M059J (cell line): ENCODE measurements at places on chromosomes 11 and 22.

- no peak for DNase-seq
These were observed 71.4 kb downstream of the GLYATL1 start for GRCh38 chr11:59010708-59011107.

GRCh38 chr11:11265320-11265719, 87.7 kb downstream of the CSNK2A3 start:
- no peak for DNase-seq

DNA sequence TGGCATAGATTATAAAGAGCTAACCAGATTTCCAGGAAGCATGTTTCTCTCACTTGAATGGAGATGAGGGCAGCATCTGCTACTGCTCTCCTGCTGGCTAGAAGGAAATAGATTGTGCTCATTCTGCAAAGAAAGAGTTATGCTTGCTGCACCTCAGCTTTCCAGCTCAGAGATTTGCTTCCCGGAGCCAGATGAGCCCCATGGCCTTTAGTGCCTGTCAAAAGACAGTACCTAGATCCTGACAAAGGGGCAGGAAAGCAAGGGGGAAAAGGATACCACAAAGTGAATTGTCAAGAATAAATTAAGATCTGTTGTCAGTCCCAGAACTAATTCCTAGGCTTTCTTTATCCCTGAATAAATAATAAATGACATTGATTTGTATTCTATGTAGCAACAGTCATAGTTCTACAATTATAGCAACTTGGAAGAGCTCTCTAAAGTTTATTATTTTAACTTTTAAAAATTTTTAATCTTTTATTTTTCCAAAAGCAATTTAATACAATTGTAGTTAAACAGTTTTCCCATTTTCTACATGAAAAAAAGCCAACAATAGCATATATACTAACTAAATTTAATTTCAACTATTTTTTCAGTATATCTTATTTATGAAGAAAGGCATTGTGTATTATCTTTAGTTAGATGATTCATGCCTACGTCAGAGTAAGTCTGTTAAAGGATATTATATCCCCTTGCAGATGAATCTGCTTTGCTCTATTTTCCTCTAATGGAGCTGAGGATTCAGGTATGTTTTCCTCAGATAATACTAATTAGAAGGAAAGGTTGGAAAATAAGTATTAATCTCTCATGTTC, 306.1 kb upstream of the DDI1 start:
- DNase-seq: no peak

DNA sequence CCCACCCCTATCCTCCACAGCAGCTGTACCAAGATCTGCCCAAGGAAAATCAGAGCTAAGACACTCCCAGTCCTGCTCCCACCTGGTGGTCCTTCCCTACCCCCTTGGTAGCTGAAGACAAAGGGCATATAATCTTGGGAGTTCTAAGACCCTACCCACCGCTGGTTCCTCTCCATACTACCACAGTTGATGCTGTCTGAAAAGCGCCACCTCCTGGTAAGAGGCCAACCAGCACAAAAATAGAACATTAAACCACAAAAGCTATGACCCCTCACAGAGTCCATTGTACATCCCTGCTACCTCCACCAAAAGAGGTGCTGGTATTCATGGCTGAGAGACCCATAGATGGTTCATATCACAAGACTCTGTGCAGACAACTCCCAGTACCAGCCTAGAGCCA, 161.5 kb upstream of the ARHGAP42 start:
- peak; percentile 3 for DNase-seq

- DNase-seq: no peak
These were observed 3.8 kb upstream of the GP1BB start for GRCh38 chr22:19719488-19720021.

DNA sequence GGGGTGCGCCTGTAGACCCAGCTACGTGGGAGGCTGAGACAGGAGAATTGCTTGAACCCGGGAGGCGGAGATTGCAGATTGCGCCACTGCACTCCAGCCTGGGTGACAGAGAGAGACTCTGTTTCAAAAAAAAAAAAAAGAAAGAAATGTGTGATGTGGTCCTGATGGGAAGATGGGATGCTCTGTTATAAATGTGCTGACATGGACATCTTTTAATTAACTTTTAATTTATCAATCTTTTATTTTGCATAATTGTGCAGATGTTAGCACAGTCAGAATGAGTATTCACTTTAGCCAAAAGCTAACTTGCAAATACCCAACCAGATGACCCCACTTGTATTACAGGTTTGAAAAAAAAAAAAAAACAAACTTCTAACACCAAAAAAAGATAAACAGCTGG, 23.8 kb upstream of the USP47 start:
- no peak for DNase-seq
